ENCODE measurements at places on chromosomes 7 and 10.

DNA sequence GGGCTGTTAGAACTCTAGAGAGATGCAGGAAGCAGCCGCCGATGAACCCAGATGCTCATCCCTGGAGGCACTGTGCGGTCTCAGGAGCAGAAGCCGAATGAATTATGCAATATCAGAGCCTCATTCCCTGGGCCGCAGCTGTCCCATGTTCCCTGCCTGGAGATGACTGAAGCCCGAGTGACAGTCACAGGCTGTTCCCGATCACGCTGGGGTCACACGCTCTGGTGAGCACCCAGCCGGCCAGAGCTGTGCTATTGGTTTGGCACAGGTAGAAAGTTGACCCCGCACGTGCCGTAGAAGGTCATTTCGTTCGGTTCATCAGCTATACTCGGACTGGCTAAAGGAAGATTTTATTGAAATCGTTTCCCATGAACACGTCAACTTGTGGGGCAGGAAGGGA is 140.5 kb upstream of the SH2B2 start:
- no peak for DNase-seq

GRCh38 chr10:129960481-129961156 is 3.5 kb downstream of the EBF3 start:
- no peak for DNase-seq

- DNase-seq: no peak
Observed at GRCh38 chr10:129614341-129614740, 147.3 kb downstream of the MGMT start.

GRCh38 chr7:152511736-152512135 is 75.9 kb upstream of the KMT2C start:
- DNase-seq: no peak
